Fibroblast of skin of right quadriceps (primary cell): ENCODE measurements at places on chromosomes 5 and 9.

- no peak for DNase-seq
Measured at GRCh38 chr9:84793251-84793650, 123.7 kb downstream of the NTRK2 start.

DNA sequence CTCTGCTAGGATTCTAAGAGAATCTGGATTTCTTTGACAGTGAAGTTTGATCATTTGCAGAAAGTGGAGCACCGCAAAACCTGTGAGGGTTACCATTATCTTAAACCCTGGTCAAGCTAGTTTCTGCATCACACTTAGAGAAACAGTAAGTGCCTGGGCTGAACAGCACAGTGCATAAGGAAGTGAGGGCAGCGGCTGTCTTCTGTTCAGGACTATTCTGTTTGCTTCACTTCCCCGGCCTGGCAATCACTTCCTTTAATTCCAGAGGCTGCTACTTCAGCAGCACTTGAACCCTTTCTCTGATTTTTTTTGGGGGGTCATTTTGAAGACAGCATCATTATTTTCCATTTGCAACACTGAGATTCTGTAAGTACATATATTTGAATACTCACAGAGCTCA, 32.0 kb downstream of the SEMA6A start:
- no peak for DNase-seq

- DNase-seq, result no peak
Measured at GRCh38 chr5:171714851-171715250, 70.8 kb upstream of the SMIM23 start.

DNA sequence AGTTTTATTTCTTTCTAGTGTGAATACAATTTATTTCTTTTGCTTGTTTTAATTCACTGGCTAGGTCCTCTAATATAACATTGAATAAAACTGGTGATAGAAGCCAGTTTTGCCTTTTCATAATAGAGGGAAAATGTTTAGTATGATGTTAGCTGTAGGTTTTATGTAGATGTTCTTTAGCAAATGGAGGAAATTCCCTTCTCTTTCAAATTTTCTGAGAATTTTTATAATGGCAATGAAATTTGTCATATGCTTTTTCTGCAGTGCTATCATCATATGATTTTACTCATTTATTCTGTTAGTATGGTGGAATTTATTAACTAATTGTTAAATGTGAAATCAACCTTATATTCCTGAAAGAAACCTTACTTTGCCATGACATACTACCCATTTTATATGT, 18.1 kb upstream of the MACROH2A1 start:
- DNase-seq, result no peak

GRCh38 chr5:110104726-110105669, 415.3 kb downstream of the MAN2A1 start:
- peak; percentile 20 for DNase-seq

DNA sequence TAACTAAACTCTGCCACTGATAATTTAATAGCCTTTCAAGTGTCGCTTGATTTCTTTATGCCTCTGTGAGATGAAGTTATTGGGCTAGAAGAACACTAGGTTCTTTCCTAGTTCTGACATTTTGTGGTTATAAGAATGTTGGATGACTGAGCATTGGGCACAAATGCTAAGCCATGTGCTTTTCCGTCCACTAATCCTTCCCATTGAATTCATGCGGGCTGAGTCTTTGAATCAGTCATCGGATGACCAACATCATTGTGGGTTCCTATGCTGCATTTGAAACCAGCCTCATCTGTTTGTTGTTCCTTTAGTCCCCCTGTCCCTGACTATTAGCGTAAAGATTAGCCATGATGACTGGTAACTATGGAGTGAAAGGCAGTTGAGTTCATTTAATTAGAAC, 58.5 kb downstream of the ALDH1A1 start:
- peak; percentile 73 for DNase-seq

- DNase-seq, result no peak
Measured at GRCh38 chr9:27836661-27837401, 263.6 kb upstream of the C9orf72 start.

- no peak for DNase-seq
Measured at GRCh38 chr5:96110300-96110699, 148.6 kb upstream of the ELL2 start.

DNA sequence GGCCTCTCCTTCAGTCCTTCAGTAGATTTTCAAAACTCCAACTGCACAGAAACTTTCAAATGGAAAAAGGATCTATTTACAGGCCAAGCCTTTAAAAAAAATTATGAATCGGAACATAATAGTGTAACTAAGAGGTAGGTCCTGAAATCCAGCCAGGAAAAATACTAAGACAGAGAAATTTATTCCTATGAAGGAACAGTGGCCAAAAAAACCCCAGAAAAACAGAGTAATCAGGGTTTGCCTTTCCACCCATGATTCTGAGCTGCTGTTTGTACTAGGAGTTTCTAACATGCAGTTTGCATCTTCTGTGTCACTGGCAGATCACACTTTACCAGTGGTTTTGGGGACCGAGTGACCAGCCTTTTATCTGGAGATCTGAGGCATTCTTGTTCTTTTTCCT, 93.1 kb upstream of the TMED7 start:
- no peak for DNase-seq

DNA sequence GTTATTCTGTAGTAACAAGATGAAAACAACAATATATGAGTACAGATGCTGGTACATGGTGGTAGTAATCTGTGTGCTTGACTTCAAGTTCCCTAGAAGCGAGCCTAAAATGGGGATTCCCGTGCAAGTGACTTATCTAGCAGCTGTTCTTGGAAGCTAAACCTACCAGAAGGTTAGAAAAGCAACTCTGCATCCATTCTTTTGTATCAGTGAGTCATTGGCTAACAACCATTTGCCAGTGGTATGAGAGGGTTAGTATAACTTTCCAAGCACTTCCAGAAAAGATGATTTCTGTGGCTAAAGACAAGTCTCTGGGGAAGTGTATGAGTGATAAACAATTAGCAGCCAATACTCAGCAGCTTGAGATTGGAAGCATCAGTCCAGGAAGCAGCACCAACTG, 787.7 kb upstream of the CDH6 start:
- DNase-seq, result no peak

GRCh38 chr5:113202746-113203716, 226.4 kb downstream of the DCP2 start:
- DNase-seq, result no peak

GRCh38 chr5:1875281-1875842, 7.4 kb downstream of the IRX4 start:
- no peak for DNase-seq

DNA sequence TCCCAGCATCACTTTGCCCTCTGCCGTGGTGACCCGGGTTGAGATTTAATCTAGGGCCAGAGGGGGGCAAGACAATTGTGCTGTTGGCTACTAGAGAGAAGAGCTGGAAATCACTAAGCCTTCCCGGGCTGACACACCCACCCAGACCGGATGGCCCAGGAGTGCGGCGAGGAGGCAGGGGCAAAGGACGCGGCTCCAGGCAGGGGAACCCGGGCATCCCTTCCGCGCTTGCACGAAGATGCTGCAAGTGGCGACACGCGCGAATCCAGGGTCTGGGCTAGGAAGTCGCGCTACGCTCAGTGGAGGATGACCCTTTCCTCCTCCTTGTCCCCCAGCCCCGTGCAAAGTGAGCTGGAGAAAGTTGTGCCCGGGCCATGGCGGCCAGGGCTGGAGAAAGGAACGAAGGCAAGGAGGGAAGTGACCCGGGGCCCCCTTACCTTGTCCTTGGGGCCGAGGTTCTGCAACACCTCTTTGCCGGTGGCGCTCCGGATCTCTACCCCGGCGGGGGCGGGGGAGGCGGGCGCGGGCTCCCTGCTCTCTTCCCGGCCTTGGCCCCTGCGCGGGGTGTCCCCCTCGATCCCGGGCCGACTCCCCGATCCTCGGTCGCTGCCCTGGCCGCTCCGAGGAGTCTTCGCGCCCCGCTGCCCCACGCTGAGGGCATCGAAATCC, 693 bp downstream of the DPYSL3 start:
- peak; percentile 12 for DNase-seq

GRCh38 chr5:149935431-149935901, 9.1 kb downstream of the PDE6A start:
- no peak for DNase-seq

- no peak for DNase-seq
Measured at GRCh38 chr5:45162974-45163373, 354.2 kb downstream of the MRPS30 start.

DNA sequence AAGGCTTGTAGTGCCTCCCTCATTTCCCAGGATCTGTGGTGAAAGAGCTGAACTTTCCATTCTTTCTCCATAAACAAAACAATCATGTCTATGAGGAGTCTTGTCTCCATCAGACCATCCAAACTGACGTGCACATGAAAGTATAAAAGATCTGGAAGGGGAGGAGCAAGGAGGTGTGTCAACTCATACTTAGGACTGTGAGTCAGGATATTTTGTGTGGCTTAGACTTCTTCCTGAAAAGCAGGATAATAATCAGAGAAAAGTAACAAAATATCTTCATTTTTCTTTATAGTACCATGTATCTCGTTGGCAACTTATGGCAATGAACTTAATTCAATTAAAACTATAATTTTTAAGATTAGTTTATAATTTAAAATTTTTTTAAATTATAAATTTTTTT, 96.0 kb upstream of the PRRC1 start:
- DNase-seq, result no peak

GRCh38 chr5:151905557-151905961, 19.1 kb downstream of the GLRA1 start:
- DNase-seq, result no peak

- DNase-seq, result peak; percentile 29
Measured at GRCh38 chr5:172078726-172079345, 72.4 kb upstream of the FBXW11 start.

- DNase-seq, result peak; percentile 38
Measured at GRCh38 chr9:107242073-107243030, 40.7 kb upstream of the RAD23B start.

DNA sequence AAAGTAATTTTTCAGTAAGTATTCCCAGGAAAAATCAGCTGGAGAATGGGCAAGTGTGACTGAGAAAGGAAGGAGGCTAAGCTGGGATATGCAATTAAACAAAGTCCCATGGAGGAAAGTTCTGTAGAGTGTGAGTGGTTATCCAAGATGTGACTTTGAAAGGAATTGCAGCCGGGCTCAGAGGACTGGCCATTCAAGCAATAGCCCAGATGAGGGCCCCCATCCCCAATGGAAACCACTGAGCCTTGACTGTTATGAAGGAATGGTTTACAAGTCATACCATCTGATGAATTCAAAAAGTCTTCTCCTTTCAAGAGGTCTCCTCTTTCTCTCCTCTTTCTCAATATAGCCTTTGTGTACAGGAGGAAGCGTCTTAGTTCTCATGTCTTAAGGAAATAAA, 6.5 kb downstream of the LVRN start:
- no peak for DNase-seq

DNA sequence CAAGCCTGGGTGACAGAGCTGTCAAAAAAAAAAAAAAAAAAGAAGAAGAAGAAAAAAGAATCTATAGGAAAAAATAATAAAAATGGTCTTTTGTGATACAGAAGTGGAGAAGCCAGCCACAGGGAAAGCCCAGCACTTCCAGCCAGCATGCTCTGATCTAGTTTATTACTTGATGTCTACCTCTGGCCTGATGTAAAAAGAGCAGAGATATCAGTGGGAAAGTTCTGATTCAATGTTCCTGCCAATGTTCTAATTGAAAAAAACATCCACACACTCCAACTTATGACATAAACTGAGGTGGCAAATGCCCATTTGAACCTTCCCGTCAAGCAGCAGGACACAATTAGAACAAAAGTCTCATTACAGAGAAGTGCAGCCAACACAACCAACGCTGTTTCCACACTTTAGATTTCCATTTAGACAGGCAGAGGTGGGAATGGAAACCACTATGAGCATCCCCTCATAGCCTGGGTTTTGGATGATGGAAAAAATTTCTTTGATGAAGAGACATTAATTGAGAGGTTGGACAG, 5.7 kb downstream of the RBM18 start:
- DNase-seq, result no peak

DNA sequence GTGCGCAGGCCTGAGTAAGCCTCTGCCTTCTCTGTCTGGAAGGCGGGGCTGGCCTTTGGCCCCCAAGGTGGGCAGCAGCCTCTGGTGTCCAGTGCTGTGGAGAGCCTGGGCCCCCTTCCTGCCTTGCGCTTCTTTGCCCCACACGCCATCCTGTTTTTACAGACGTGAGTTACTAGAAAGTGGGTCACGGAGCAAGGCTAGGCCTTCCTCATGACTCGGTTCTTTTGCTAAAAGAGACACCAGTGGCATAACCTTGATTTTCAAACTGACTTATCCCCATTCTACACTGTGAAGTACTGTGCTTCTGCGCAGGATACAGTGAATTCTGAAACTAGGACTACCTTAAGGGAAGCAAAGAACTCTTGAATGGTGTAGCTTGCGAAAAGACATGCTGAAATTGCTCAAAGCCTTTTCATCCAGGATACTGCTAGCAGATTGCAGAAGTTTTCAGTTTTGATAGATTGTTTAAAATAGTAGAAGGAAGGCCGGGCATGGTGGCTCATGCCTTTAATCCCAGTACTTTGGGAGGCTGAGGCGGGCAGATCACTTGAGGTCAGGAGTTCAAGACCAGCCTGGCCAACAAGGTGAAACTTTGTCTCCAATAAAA, 7.2 kb downstream of the ROPN1L start:
- no peak for DNase-seq

DNA sequence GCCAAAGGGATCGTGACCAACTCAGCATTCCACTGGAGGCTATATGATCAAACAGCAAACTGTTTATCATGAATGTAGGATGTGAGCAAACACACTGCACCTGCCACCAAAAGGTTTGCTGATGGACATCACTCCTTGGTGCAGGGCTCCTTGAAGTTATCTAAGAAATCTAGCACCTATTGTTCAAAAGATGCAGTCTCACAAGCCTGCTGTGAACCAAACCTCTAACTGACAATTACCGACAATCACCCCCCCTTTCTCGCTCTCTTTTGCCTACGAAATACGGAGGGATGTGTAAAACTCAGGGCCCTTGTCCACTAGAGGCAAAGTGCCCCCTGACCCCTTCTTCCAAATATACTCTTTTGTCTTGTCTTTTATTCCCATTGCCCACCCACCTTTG, 2.5 kb upstream of the CLTA start:
- no peak for DNase-seq

DNA sequence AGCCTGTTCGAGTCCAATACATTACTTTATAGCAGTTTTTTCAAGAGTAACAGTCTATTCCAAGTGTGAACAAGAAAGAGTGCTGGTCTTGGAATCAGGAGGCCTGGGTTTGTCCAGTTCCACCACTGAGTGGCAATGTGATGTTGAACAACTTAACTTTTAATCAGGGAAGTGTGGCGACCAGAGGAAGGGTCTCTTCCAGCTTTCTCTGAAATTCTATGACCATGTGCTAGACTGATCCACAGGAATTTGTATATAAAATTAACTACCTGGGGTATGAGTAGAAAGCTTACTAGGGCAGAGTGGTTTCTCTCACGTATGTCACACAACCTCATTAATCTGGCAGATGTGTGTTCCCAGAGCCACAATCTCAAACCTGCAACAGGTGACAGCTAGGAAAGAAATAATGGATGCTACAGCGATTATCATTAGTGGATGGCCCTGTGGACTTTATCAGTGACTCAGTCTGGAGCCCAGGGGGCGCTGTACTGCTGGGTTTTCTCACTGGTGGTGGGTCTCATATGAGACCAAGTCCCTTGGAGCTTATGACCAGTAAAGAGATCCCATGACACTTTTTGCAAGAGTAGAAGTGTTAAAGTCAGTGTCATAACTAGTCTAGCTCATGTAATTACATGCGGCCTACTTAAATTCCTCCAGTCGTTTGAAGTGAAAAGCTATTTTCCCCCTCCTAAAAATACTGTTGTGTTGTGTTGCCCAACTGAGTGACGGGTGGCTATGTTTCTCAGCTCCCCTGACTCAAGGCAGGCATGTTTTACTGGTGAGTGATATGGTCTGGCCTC, 116.5 kb downstream of the GDNF start:
- peak; percentile 59 for DNase-seq
